ENCODE measurements at places on chromosomes 1 and 21. TPM values are rescaled to one million over a fixed set of nuclear protein-coding genes. Genes with fewer than 3 reads are reported as not detected.
A peak's percentile ranks its signal among the peaks of the same experiment; 100 is the strongest.

Gene GBP4
- total RNA-seq, result 0.05 TPM

GRCh38 chr1:223129229-223129901 is 13.7 kb downstream of the TLR5 start:
- no peak for DNase-seq

DNA sequence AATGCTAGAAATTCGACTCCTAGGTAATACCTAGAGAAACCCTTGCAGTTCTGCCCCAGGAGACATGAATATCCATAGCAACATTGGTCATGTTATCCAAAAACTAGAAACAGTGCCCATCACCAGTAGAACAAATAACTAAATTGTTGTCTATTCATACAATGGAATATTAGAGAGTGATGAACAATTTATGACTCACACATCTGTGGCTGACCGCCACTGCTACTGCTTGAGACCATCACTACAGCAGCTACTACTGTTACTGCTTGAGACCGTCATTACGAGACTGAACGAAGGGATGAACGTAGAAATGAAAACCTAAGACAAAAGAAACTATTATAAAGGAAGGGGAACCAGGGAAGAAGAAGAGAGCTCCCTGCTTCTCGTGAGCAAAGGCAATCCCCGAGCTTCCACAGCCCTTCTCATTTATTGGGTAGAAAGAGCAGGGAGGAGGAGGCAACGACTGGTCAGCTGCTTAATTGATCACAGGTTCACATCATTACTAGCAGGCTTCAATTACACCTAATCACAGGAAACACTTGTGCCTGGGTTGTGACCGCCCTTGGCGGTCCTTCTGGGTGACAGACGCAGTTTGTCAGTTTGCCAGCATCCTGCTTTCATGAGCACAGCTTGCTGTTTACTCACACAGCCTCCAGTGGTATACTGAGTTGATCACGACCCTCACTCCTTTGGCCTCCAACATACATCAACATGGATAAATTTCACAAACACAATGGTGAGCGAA is 14.1 kb upstream of the PADI4 start:
- no peak for DNase-seq

DNA sequence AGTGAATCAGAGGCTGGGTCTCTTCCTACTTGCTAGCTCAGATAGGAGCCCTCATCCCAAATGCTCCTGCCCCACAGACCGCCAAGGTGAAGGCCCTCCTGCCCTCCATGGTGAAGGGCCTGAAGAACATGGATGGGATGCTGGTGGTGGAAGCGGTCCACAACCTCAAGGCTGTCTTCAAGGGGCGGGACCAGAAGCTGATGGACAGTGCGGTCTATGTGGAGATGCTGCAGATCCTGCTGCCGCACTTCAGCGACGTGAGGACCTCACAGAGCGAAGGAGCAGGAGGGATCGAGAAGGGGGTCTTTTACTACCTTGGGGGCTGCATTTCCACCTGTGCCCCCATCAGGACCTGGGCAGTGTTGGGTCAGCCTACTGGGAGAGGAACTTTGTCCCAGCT is 14.6 kb upstream of the TTC4 start:
- DNase-seq, result no peak

GRCh38 chr1:93845538-93846205 is 33.3 kb downstream of the DNTTIP2 start:
- peak; percentile 82 for DNase-seq

All from MCF 10A (cell line).